NCI-H2081 treated with DMSO at 0.1 percent for 48 hours (cell line): ENCODE measurements at places on chromosomes 11 and 22.

- DNase-seq: no peak
These were observed 29.6 kb downstream of the C22orf31 start for GRCh38 chr22:29032014-29032475.

DNA sequence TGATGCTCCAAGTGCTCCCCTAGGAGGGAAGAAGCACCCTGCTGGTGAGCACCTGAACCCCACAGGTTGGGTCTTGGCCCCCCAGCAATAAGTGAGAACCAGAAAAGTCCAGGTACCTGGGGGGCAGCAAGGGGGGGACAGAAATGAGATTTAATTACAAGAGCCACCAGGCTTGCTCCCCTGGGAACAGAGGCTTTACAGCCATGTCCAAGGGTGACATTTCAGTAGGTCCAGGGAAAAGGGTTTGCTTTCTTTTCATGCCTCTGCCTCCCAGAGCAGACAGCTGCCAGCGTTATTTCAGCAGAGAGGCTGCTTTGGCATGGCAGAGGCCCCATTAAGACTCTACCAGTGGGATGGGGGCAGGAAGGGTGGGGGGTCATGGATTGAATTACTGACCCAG, 437.7 kb downstream of the BUD13 start:
- no peak for DNase-seq

DNA sequence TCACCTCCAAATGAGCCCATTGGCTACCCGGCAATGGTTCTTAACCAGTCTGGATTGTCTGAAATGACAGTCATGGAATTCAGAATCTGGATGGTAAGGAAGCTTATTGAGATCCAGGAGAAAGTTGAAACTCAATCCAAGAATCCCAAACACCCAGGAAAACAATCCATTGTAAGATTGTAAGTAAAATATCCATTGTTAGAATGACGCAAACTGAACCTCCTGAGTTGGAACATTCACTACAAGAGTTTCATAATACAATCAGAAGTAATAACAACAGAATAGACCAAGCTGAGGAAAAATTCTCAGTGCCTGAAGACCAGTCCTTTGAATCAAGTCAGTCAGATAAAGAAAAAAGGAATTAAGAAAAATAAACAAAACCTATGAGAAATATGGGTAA, 22.1 kb downstream of the OR8G5 start:
- no peak for DNase-seq

GRCh38 chr11:128400382-128401203, 186.8 kb downstream of the ETS1 start:
- no peak for DNase-seq

- no peak for DNase-seq
These were observed 6.9 kb downstream of the CDC42EP1 start for GRCh38 chr22:37566903-37567798.

GRCh38 chr11:60679879-60680278, 19.5 kb upstream of the MS4A8 start:
- DNase-seq: no peak

GRCh38 chr11:27406498-27407354, 43.7 kb upstream of the CCDC34 start:
- no peak for DNase-seq

DNA sequence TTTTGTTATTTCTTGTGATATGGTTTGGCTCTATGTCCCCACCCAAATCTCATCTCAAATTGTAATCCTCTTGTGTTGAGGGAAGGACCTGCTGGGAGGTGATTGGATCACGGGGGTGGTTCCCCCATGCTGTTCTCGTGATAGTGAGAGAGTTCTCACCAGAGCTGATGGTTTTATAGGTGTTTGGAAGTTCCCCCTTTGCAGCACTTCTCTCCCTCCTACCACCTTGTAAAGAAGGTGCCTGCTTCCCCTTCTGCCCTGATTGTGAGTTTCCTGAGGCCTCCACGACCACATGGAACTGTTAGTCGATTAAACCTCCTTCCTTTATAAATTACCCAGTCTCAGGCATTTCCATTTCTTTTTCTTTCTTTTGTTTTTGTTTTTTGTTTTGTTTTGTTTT, 24.4 kb upstream of the SIK2 start:
- no peak for DNase-seq

DNA sequence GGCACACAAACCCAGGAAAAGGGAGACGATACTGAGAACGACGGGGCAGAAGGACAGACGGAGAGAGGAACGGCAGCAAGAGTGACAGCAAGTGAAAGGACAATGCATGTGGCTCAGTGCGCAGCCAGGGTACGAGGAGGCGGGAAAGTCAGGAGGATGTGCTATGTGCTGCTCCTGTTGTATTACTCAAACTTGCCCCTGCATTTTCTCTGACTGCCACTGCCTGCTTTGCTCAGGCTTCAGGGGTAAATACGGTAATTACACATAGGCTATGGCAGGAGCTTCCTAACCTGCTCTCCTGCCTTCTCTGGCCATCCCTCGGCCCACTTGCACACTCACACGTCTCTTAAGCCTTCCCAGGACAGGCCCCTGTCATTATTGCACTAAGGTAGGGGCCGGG, 94.8 kb downstream of the FEZ1 start:
- DNase-seq: no peak

DNA sequence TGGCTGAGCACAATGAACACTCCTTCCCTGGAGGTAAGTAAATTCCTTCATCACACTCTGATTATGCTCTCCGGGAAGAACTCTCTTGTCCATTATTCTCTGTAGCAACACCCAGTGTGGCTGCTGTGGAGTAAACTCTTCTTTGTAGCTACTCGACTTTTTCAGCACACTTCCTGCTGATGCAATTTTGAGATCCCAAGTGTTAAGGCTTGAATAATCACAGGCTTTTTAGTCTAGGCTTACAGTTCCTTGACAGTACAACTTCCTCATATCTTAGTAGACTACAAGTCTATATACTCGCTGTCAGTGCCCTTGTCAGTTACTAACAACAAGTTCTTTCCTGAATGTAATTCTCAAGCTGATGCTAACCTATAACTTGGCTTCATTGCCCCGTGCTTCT, 301.8 kb upstream of the API5 start:
- DNase-seq: no peak

GRCh38 chr11:12864316-12865156, 144.6 kb upstream of the RASSF10 start:
- DNase-seq: peak; percentile 88

DNA sequence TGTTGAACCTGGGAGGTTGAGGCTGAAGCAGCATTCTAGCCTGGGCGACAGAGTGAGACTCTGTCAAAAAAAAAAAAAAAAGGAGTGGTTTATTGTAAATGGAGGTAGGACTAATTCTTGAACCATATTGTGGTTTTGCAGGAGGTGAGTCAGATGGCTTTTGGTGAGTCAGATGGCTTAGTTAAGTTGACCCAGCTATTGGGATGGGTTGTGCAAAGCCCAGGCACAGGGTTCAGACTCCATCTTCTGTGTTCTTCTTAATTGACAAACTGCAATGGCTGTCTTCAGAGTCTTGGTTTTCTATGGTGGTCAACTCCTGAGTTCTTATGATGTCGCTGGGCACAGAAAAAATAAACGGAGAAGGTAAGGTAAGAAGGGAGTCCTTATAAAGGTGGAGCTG, 182.7 kb downstream of the ADAMTS15 start:
- DNase-seq: no peak

DNA sequence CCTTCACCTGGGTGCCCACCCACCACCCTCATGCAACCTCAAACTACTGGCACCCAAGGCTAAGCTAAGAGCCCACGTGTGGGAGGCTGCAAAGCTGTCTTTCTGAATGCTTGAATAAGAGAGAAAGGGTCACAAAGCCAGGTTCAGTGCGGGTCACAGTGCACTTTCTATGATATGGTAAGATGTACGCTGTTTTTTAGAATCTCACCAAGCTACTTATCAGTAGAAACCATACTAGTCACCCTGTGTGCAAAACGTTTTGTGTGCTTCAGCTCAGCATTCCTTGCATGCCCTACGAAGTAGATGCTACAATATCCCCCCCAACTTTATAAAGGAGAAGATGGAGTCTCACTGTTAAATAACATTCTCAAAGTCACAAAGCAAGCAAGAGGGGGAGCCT, 14.9 kb downstream of the P2RX3 start:
- no peak for DNase-seq

GRCh38 chr11:125102510-125102909, 8.9 kb downstream of the TMEM218 start:
- DNase-seq: no peak

DNA sequence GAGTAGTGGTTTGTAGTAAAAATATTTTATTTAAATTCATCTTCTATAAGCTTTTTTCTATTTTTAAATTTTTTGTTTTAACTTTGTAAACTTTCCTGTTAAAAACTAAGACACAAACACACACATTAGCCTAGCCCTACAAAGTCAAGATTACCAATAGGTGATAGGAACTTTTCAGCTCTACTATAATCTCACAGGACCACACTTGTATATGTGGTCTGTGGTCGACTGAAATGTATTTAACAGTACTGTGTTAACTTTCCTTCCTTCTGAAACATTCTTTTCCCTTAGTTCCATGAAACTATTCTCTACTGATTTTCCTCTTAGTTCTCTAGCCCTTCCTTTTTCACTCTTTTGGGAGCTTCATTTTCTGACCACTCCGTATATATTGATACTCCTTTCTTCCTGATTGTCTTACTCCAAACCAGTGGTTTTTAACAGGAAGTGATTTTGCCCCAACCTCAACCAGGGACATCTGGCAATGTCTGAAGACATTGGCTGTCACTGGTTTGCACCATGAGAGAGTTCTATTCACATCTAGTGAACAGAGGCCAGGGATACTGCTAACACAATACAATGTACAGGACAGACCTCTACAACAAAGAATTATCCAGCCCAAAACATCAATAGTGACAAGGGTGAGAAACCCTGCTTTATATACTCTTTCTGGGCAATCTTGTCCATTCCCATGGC, 8.8 kb downstream of the ZW10 start:
- no peak for DNase-seq

DNA sequence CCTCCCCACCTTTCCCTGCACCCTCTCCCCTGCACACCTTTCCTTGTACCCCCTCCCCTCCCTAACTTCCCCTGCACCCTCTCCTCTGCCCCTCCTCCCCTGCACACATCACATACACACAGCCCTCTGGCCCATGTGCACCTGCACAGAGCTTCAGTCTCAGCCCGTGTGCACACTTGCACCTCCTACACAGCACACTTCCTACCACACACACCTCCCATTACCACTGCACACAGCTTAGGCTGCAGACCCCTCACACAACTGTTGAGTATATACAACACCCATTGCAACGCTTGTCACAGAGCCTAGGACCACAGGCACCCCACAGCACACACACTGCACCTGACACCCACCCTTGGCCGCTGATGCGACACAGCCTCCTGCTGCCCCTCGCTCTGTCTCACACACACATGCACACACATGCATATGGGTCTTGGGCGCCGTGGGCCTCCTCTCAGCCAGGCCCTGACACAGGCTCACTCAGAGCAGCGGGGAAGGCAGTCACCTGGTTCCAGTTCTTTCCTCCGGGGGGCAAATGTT, 411 bp downstream of the SIGIRR start:
- no peak for DNase-seq

GRCh38 chr22:47098554-47098953, 336.1 kb downstream of the TBC1D22A start:
- DNase-seq: no peak

DNA sequence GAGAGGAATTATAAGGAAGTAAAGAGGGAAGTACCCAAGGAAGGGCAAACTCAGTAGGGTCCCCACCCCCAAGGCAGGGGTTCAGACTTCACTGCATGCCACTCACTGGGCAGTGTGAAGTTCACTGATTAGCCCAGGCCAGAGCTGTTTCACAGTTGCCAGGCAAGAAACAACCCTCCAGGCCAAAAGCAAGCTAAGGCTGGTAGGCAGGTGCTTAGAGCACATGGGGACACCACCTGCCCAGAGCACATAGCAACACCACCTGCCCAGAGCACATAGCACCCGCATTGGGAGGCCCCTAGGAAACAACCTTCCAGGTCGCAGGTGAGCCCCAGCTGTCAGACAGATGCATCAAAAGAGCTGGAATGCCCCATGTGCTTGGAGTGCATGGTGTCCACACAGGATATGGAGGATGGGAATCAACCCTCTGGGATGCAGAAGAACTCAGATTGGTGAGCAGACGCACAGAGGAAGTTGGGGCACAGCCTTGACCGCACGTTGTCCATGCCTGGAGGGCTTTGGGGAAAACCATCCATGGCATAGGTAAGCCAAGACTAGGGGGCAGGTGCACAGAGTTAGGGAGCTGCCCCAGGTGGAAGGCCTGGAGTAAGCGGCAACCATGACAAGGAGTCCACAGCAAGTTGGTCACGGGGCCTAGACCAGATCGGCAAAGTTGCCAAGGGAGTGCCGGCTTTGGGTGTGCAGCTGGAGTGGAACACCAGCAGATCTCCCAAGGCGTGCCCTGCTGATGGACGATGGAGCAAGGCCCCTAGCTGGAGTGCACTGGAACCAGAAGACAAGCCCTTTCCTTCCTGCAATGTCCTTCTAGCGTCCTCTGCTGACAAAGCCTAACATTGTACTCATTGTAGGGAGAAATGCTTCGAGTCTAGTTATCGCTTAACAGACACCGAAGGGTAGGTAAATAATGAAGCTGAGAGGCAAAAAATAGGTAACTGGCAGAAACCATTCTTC, 7.8 kb upstream of the TMEM216 start:
- no peak for DNase-seq

DNA sequence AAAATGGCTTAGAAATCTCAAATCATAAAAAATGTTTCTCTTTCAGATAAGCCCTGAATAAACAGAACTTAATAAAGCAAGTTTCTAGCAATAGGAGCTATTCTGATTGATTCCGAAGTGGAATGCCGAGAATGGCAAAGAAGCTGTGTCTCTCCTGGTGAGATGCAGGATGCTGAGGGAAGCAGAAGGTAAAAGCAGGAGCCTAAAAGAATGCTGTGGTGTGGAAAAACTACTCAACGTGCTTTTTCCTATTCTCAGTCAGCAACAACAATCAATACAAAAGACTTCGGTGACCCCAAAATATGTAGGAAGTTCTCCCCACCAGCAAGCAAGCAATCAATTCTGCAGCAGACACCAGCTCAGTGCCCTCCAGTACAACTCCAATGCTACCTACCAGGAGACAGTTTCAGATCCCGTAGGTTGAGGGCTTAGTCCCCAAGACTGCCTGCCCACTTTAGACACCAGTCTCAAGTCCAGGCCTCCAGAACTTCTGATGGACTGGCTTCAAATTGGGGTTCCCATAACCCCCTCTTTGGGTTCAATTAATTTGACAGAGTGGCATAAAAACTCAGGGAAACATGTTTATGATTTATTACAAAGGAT, 6.6 kb downstream of the CTSC start:
- DNase-seq: no peak

DNA sequence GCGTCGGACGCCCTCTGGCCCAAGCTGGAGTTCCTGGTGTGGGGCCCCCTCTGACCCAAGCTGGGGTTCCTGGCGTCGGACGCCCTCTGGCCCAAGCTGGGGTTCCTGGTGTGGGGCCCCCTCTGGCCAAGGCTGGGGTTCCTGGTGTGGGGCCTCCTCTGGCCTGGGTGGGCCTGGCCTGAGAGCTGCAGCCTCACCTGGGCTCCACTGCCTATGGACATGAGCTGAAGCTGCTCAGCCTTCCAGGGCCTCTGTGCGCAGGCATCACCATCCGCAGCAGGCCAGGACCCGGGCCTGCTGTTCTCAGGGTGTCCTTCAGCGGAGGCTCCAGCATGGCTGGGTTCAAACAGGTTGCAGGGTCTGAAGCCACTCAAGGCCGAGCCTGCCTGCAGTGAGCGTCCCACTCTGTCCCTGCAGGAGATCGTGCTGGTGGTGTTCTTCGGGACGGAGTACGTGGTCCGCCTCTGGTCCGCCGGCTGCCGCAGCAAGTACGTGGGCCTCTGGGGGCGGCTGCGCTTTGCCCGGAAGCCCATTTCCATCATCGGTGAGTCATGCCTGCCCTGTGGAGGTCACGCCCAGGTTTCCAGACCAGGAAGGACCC, 125.5 kb downstream of the KCNQ1 start:
- DNase-seq: no peak

- no peak for DNase-seq
These were observed 39.4 kb downstream of the SWAP70 start for GRCh38 chr11:9703280-9703679.
